ENCODE measurements at places on chromosomes 1 and 21.

DNA sequence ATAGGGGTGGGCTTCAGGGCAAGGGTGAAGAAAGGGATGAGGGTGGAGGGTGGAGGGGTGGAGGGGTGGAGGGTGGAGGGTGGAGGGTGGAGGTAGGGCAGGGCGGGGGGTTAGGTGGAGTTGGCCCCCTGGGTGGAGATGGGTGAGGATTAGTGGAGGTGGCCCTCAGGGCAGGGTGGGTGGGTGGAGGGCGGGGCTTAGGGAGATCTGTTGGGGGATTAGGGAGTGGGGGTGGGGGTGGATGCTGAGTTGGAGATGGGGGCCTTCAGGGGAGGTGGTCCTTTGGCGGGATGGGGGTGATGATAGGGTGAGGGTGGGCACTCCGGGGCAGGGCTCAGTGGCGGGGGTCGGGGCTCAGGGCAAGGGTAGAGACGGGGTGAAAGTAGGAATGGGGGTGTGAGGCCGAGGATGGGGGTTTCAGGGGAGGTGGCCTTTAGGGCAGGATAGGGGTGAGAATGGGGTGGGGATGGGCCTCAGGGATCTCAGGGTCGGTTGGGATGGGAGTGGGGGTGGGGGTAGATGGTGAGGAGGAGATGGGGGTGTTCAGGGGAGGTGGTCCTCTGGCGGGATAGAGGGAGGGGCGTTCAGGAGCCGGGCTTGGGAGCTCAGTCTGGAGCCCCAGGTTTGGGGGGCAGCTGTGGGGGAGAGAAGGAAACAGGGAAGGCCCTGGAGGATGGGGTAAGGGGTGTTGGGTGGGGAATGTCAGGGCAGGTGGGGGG, 800 bp upstream of the DNMT3L start:
- DNase-seq = no peak

- no peak for DNase-seq
Measured at GRCh38 chr1:9196129-9197040, 38.2 kb upstream of the H6PD start.

DNA sequence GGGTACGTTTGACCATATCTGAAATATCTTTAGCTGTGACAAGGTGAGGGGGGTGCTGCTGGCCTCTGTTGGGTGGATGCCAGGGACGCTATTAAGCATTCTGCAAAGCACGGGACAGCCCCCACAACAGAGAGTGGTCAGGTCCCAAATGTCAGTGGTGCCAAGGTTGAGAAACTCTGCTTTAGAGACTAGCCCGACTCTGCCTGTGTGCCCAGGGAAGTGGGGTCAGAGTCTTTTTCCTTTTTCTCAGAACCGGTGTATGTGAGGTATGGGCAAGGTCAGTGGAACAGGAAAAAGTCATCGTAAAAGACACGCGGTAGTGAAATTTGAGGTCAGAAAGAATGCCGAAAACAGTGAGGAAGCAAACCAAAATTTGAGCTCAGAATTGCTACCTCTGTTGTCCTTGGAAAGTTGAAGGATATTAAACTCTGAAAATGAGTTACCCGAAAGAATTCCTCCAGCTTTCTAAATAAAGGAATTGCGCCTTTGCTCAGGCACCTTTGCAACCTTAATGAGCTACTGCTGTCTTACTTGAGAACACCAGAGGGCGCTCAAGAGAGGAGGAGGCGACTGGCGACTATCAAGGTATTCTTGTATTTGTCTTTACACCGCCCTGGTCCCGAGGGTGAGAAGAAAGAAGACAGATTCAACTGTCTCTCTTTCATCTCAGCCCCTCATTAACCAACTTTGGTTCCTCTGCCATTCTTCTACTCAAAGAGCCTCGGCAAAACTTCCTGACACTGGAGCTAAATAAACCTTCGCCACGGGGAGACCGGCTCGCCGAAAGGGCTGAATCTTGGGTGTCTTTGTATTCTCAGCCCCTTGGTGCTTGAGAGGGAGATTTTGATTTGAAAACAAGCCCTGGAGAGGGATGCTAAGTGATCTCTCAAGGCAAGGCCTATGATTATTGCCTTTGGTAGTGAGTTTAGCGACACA, 85.4 kb upstream of the OLIG2 start:
- DNase-seq = no peak

DNA sequence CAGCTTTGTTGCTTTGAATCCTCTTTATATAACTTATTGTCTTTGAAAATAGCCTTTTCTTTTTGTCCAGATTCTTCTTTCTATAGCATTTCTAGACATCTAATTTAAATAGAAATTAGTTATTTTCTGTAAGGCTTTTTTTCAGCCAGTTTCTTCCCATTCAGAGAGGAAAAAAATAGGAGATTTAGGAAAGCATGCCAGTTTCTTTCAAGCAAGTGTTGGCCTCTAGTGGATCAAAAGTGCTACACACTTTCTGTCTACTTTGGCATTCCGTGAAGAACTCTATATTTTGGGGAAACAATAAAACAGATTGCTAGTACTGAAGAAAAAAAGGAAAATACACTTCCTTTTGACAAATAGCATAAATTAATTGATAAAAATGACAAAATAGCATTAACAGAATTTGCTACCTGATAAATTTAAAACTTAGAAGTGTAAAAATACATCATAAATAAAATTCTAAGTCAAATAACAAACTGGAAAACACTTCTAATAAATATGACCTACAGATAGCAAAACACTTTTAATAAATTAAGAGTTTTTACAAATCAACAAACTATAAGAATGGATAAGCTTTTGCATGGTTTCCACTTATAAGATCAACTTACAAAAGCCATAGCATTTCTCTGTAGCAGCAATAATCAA, 13.1 kb upstream of the EXO1 start:
- DNase-seq = no peak

Measured in GM12891 (cell line).